ENCODE measurements at places on chromosomes 3 and 15.

- DNase-seq: no peak
Measured at GRCh38 chr15:67505675-67506572, 15.0 kb upstream of the C15orf61 start.

DNA sequence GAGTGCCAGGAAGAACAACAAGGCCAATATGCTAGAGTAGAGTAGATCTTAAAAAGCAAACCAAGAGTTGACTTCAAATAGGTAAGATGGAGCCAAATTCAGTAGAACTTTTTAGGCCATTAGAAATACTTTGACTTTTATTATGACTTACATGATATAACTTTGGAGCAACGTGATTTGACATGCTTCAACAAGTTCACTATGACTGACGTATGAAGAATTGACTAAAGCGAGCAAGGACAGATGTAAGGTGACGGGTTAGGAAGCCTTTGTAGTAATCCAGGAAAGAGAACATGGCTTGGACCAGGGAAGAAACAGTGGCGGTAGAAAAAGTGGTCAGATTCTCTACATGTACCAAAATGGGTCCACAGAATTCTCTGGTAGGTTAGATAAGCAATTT, 4.9 kb upstream of the ZNF385D start:
- no peak for DNase-seq

DNA sequence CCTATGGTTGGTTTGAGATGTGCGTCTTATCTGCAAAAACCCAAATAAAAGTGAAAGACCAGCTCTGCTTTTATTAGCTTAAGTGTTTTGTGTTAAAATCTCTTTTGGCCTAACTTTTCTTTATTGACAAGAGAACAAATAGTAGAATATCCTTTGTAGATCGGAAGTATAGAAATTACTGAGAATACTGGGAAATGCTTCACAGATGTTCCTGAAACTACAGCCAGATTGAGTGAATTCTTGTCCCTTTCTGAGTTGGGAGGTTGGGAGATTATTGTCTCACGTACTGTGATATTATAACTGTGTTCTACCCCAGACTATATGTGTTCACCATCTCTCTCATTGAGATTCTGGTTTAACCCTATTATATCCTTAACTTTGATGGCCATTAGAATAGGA, 21.7 kb downstream of the RAB8B start:
- DNase-seq: no peak

GRCh38 chr3:15769256-15769915, 28.4 kb downstream of the ANKRD28 start:
- no peak for DNase-seq

GRCh38 chr15:71187078-71187477, 71.8 kb downstream of the THSD4 start:
- DNase-seq: no peak

DNA sequence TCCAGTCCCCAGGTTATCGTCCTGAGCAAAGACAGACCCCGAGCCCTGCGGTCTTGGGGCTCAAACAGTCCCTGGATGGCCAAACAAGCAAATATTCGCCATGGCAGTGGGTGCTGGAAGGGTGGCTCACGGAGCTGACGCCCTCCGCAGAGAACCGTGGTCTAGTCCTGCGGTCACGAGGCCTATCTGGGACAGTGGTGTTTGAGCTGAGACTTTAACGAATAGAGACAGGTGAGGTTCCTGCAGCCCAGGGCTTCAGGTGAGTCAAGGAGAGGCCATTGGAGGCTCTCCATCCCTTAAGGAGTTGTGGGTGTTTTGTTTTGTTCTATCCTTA, 399 bp upstream of the SUCLG2 start:
- no peak for DNase-seq

All from activated T-helper 1 cell treated with anti-CD3 and anti-CD28 coated beads, Interleukin-2, amount 50 U/mL, for 16 hours (primary cell).